ENCODE measurements at places on chromosomes 16 and 17. TPM values are rescaled to one million over a fixed set of nuclear protein-coding genes. Genes with fewer than 3 reads are reported as not detected.

GRCh38 chr16:80824623-80825364 is 20.4 kb upstream of the CDYL2 start:
- no peak for DNase-seq

- DNase-seq, result no peak
Measured at GRCh38 chr16:49623501-49624266, 232.2 kb downstream of the ZNF423 start.

ASPA gene
- 41.6 TPM for total RNA-seq

BAIAP3 gene
- 3.9 TPM for total RNA-seq

DNA sequence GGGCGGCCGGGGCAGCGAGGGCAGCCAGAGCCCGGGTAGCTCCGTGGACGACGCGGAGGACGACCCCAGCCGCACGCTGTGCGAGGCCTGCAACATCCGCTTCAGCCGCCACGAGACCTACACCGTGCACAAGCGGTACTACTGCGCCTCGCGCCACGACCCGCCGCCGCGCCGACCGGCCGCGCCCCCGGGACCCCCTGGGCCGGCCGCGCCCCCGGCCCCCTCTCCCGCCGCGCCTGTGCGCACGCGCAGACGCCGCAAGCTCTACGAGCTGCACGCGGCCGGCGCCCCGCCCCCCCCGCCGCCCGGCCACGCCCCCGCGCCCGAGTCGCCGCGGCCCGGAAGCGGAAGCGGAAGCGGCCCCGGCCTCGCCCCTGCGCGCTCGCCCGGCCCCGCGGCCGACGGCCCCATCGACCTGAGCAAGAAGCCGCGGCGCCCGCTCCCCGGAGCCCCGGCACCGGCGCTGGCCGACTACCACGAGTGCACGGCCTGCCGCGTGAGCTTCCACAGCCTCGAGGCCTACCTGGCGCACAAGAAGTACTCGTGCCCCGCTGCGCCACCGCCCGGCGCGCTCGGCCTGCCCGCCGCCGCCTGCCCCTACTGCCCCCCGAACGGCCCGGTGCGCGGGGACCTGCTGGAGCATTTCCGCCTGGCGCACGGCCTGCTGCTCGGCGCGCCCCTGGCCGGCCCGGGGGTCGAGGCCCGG is 36.1 kb upstream of the ZC3H18 start:
- DNase-seq, result peak; percentile 88

- DNase-seq, result no peak
Measured at GRCh38 chr17:79907217-79907715, 68.0 kb upstream of the CBX4 start.

ACSF2 gene
- 37.8 TPM for total RNA-seq

TEX14 gene
- 0.76 TPM for total RNA-seq

MPP3 gene
- 13.8 TPM for total RNA-seq

GRCh38 chr17:72850410-72851118 is 241.9 kb downstream of the SLC39A11 start:
- no peak for DNase-seq

GINS2 gene
- total RNA-seq, result 1.3 TPM

DNA sequence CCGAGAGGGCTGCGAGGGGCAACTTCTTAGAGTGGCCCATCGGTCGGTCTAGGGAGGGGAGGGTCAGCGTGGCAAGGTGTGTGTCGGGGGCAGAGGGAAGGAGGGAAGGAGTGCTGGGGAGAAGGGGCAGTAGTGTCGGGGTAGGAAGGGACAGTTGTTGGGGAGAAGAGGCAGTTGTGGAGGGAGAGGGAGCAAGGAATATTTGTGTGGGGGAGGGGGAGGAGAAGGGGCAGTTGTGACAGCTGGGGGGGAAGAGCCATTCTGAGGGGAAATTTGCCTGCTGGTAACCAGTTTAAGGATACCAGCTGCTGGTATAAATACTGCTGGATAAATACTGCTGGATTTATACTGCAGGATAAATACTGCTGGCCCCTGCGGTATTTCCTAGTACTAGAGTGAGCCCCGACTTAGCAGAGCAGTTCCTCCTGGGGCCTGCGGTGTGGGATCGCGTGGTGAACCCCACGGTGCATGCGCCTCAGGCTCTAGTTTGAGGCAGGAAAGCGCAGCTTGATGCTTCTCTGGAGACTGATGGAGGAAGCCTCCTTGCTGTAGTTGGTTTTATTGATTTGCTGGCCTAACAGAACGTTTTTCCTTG is 309 bp downstream of the DNAH2 start:
- DNase-seq, result no peak

UMOD gene
- not detected for total RNA-seq

MRPL45 gene
- 21.8 TPM for total RNA-seq

DNA sequence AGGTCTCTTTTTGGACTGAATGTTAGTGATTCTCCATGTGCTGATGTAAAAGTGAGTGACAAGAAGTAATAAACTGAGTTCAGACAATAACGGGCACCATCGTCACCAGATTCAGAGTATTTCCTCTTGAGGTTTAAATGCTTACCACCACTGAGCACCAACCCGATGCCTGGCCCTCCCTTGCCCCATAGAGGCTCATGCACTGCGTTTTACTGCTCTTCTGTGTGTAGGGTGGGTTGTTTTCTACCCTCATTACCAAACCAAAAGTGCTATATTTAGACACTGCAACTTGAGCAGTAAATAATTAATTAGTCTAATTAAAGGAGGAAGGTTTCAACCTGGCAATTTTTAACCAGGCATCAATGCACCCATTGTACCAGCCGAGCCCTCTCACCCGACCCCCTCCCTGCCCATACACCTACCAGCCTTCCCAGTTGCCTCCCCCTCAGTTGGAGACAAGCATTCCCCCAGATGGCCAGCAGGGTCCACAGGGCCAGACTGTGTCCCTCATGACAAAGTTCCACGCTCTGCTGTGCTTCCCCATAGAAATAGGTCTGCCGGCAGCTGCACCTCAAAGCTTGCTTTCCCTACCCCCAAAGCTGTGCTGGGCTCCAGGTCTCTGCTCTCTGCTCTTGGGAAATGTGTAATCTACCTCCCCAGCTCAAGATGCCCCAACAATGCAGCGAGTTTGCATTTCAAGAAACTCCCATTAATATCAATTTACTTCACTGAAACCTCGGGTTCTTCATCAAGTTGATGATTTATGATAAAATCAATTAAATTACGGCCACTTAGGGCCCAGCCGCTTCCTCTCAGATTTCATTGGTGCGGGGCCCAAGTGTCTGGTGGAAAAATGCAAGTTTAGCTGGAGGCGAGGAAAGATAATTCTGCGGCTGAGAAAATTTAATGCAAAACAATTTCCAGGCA is 16.0 kb downstream of the HOXB4 start:
- no peak for DNase-seq

DNA sequence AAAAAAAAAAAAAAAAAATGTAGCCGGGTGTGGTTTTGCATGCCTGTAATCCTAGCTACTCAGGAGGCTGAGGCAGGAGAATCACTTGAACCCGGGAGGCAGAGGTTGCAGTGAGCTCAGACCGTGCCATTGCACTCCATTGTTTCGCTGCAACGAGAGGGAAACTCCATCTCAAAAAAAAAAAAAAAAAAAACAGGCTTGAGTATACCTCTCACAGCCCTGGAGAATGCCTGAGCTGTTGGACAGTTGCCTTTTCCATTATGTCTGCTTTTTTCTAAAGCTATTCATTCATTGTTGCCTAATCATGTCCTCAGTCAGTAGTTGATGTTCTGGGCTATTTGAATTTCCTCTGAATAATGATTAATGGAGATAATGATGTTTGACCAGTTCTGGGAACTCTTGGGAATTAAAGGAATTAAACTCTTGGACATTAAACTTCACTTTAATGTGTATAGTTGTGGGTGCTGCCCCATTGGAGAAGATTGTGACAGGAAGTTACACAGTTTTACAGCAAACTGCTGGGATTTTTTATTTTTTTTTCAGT is 11.8 kb downstream of the HMOX2 start:
- DNase-seq, result no peak

DNA sequence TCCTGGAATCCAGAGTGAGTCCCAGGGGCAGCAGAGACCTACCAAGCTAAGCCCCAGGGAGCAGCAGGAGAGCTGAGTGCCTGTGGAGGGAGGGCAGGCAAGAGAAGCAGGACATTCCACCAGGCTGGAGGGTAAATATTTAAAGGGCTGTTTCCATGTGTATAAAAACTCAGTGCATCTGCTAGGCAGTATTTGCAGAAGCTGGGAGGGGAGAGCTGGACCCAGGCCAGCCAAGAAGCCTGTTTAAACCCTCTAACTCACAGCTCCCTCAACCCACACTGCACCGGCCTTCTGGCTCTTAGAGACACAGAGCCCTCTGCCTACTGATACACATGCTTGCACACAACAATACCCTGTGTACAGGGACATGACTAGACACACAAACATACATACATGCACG is 22.5 kb upstream of the TMEM132E start:
- no peak for DNase-seq

PRAC1 gene
- total RNA-seq, result not detected

DNA sequence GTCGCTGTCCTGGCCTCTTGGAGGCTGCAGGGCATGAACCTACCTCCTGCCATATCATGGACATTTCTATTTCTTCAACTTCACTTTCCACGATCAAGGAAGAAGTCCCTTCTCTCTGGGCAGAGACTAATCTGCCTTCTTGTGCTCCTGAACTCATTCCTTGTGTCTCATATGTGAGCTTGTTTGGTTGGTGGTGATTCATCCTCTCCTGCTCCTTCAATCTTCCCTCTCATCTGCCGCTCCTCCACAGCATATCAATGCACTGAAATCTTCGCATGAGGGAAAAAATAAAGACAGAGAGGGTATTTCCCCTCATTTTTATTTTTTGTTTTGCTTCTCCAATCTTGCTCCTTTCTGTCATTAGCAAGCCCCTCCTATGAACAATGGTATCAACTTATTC is 571.7 kb upstream of the GOT2 start:
- DNase-seq, result no peak

DNA sequence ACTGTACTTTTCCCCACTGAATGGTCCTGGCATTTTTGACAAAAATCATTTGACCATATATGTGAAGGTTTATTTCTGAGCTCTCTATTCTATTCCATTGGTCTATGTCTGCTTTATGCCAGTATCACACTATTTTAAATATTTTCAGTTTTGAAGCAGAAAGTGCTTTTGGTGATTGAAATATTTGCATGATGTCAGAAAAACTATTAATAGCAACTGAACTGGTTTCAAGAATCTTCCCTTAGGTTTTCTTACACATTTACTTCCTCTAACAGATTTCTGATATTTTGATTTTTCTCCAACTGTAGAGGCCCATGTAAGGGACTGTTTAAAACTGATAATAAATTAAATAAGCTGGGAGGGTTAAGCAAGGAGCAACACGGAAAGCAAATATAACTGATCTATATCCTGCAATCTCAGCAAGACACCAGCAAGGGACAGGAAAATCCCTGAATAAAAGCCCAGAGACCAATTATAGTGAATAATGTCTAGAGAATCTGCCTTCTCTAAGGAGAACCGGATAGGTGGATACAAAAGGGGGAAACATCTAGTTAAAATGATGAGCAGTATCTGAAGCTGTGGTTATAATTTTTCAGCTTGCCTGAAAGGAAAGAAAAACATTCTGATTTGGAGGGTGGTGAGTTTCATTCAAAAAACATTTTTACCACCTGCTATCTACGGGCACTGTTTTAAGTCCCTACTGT is 80.9 kb upstream of the STAC2 start:
- no peak for DNase-seq

- peak; percentile 80 for DNase-seq
Measured at GRCh38 chr16:84810518-84811273, 9.1 kb upstream of the CRISPLD2 start.

DNA sequence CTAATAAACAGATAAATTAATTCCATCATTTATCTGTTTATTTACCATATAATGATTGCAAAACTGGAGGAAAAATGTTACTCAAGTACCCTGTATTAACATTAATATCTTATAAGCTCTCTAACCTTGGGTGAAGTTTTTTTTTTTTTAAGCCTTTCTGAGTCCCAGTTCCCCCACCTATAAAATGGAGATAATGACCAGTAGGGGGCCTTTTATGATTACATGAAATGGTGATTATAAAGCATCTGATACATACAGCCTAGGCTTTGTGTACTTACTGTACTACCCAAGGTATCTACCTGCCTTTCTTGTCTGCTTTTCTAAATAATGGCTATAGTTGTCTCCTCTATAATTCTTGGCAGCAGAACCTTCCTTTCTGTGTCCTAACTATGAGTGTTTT is 22.6 kb downstream of the LRRC36 start:
- DNase-seq, result no peak

DNA sequence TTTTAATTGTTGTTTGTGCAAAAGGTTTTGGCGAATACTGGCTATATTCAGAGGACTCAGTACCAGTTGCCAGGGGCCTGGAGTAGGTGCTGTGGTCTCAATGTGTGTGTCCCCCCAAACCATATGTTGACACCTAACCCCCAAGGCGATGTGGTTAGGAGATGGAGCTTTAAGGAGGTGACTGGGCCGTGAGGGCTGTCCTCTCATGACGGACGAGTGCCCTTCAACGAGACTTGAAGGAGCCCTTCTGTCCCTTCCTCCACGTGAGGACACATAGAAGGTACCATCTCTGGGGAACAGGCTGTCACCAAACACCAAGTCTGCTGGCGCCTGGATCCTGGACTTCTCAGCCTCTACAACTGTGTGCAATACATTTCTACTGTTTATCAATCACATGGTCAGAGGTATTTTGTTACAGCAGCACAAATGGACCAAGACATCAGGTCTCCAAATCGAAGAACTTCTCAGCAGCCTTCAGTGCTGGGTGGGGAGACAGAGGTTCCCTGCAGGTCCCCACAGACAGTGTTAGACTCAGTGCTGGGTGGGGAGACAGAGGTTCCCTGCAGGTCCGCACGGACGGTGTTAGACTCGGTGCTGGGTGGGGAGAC is 24.8 kb upstream of the METRNL start:
- no peak for DNase-seq

DNA sequence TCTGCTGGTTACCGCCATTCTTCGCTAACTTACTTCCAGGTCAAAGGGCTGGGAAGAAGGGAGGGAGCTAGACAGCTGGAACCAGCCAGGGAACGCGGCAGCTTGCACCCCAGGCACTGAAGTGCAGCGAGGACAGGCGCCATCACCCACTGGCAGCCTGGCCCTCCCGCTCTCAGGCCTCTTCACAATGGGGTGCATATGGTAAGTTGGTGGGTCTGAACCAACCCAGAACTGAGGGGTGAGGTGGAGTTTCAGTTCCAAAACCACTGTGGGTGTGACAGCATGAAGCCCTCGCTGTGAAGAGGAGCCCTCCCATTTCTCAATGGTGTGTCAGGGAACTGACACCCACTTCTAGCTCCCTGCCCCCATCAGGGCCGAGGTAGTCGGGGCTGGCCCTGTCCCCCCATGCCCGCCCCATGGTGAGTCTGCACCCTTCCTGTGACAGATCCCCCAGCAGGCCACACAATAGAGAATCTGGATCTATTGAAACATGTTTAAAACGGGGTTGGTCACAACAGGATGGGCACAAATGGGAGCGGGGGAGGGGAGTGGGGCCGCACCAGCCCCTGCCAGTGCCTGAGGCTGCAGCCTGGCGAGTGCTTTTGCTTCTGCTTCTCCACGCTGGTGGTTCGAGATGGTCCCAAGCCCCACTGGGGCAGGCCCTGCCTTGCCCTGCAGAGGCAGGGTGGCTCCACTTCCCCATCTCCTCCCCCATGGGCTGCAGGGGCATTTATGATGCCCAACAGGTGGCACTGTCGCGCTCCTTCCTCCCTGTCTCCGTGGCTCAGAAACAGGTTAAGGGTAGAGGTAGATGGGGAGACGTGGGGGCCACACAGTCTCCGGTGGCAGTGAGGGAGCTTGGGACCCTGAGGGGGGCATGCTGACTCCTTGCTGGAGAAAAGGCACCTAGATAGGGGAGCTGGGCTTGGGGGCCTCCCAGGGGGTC is 2.3 kb downstream of the LIMD2 start:
- peak; percentile 75 for DNase-seq

CA5A gene
- total RNA-seq, result not detected

All from sciatic nerve (tissue), 2 donors.